ENCODE measurements at places on chromosomes 7 and 10. TPM values are rescaled to one million over a fixed set of nuclear protein-coding genes. Genes with fewer than 3 reads are reported as not detected.

GRCh38 chr7:3011211-3011852 lies 32.3 kb downstream of the CARD11 start:
- DNase-seq = no peak

DNA sequence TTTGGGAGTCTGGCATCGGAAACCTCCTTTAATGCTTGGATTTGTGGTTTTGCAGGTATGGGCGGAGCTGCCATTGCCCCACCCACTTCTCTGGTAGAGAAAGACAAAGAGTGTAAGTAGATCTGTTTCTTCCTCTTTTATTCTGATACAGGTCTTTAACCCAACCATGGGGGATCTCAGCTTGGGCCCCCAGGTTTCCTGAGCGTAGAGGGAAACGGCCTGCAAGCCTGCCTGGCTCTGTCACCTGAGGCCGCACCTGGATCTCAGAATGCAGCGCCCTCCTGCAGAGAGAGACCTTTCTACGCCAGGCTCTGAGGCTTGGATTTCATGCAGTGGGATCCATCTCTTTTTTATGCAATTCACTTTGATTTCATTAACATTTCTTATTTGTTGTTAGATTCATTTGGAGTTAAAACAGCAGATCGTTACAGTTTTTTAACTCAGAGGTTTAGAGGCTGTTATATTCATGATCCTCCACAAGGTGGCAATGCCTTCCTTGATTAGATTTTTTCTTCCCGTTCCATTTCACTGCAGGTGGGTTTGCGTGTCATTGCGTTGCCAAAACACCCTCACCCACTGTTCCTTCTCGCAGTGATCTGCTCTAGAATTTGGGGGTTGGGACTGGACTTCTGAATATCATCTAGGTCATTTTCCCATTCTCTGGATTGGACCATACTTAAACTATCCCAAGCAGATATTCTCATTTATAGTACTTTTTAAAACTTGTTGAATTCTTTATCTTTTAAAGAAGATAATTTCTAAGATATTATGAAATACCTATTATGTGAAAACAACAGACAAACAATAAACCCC lies 20.0 kb downstream of the RBM17 start:
- peak; percentile 69 for DNase-seq

GRCh38 chr10:42754155-42755027 lies 28.2 kb upstream of the BMS1 start:
- peak; percentile 59 for DNase-seq

GRCh38 chr10:86347856-86348255 lies 18.7 kb downstream of the GRID1 start:
- DNase-seq = no peak

DNA sequence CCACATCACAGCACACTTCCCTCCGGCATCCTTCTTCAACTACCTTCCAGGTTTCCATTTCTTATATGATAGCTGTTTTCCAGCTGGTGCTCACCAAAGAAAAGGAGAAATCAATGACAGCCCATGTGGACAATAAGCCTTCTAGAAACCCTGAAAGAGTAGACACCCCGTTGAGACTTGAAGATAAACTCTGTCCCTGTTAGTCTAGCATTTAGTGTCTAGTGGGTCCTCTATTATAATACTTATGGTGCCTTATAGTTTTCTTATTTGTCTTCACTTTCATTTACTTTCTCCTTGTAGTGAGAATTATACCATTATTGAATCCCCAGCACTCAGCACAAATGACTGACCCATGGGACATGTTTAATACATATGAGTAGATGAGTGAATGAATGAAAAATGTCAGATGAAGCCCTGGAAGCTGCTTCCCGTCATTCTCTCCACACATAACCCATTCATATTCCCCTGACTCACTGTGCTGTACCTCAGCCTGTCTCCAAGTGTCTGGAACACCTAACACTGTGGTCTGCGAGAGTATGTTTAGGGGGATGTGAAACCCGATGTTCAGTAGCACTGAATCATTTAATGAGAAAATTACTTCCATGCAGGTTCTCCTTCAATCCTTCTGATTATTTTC lies 377.6 kb downstream of the GPR158 start:
- DNase-seq = no peak

- no peak for DNase-seq
Observed at GRCh38 chr7:29953726-29954347, 35.8 kb downstream of the SCRN1 start.

The ZCCHC24 gene
- 10.7 TPM for total RNA-seq

DNA sequence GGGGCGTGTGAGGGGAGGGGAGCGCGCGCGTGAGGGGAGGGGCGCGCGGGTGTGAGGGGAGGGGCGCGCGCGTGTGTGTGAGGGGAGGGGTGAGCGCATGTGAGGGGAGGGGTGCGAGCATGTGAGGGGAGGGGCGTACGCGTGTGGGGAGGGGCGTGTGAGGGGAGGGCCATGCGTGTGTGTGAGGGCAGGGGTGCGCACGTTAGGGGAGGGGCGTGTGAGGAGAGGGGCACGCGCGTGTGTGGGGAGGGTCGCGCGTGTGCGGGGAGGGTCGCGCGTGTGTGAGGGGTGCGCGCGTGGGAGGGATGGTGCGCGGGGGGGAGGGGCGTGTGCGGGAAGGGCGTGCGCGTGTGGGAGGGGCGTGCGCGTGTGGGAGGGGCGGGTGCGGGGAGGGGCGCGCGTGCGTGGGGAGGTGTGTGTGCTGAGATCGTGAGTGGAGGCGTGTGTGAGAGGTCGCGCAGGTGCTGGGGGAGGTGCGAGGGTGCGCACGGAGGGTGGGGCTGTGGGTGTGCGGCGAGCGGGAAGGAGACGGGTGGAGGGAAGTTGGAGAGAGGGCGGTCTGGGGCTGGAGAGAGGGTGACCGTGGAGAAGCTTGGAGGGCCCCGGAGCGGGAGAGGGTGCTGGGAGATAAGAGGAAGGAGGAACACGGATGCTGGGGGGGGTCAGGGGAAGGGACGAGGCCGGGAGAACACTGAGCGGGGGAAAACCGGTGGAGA lies 19.7 kb downstream of the MXI1 start:
- peak; percentile 64 for DNase-seq

GRCh38 chr7:103685646-103686045 lies 239.6 kb upstream of the SLC26A5 start:
- DNase-seq = no peak

Data from neural progenitor cell (in vitro differentiated cells).